ENCODE measurements at places on chromosomes 4 and X. TPM values are rescaled to one million over a fixed set of nuclear protein-coding genes. Genes with fewer than 3 reads are reported as not detected.

Gene EDNRA
- total RNA-seq, result 4.9 TPM

Gene ADH1C
- total RNA-seq, result 58.5 TPM

Gene CENPVL2
- total RNA-seq, result not detected

Gene AMOT
- 9.7 TPM for total RNA-seq

DNA sequence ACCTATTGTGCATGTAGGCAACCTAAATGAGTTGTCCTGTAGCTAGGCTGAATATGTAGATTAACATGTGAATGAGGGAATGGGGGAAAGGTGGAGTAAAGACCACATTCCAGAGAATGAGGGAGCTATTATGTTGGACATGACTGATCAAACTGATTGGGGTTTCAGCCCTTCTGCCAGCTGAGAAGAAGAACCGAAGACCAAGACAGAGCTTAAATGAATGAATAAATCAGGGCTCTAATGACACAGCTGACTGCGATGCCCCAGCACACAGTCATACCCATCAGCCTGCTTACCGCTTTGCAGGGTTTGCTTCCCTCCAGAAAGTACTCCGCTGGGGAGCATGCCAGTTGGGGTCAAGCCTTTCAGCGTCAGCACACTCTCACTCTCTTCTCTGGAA lies 315.4 kb downstream of the PPP3CA start:
- no peak overlapping the region for H3K4me3 ChIP-seq
- H3K36me3 ChIP-seq, result peaks cover 27% of the 10 kb centered on the region
- no peak overlapping the region for H3K27ac ChIP-seq
- H3K27me3 ChIP-seq, result no peaks in the 10 kb centered on the region
- H3K4me1 ChIP-seq, result no peaks in the 10 kb centered on the region

DNA sequence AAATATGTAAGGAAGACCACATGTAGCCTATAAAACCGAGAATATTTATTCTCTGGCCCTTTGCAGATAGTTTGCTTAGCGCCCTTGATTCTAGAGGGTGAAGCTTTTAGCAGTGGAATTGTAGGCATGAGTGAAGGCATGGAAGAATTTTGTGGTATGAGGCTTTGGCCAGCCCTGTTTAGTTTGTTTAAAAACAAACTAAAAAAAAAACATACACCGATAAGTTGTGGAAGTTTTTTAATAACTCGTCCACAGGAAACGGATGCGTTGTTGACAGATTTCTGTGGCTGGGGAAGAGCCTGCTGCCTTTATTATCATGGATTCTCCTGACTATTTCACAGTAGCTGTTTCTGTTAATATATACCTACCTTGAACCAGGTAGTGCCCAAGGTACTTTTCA lies 194.7 kb upstream of the LNX1 start:
- no peak for DNase-seq
- no peaks in the 10 kb centered on the region for H3K36me3 ChIP-seq
- no peaks in the 10 kb centered on the region for H3K4me1 ChIP-seq
- no peaks in the 10 kb centered on the region for H3K27me3 ChIP-seq

- H3K27me3 ChIP-seq, result no peaks in the 10 kb centered on the region
- DNase-seq, result no peak
- H3K4me1 ChIP-seq, result no peaks in the 10 kb centered on the region
- no peak overlapping the region for H3K4me3 ChIP-seq
Measured at GRCh38 chr4:170157670-170158069, 67.9 kb upstream of the AADAT start.

GRCh38 chrX:13985697-13986435 lies 43.8 kb downstream of the GEMIN8 start:
- no peaks in the 10 kb centered on the region for H3K27me3 ChIP-seq
- H3K27ac ChIP-seq, result no peak overlapping the region
- no peak overlapping the region for H3K4me3 ChIP-seq
- no peaks in the 10 kb centered on the region for H3K36me3 ChIP-seq
- no peaks in the 10 kb centered on the region for H3K4me1 ChIP-seq

- no peak overlapping the region for H3K27ac ChIP-seq
- no peaks in the 10 kb centered on the region for H3K36me3 ChIP-seq
- no peak overlapping the region for H3K4me3 ChIP-seq
- DNase-seq, result no peak
Measured at GRCh38 chrX:19176901-19177630, 54.8 kb upstream of the ADGRG2 start.
